ENCODE measurements at places on chromosomes 12 and 14. TPM values are rescaled to one million over a fixed set of nuclear protein-coding genes. Genes with fewer than 3 reads are reported as not detected.

The OAS3 gene
- total RNA-seq, result 7.0 TPM

The PLD4 gene
- not detected for total RNA-seq

The USP44 gene
- 5.7 TPM for total RNA-seq

The FOXN4 gene
- total RNA-seq, result not detected

The MAPK1IP1L gene
- total RNA-seq, result 51.8 TPM

The LRP1-AS gene
- total RNA-seq, result not detected

The IL31 gene
- total RNA-seq, result not detected

The DCAF5 gene
- 67.8 TPM for total RNA-seq

The SLC2A13 gene
- total RNA-seq, result 23.5 TPM

The GLTP gene
- 105 TPM for total RNA-seq

The TCL1B gene
- total RNA-seq, result not detected

The POU6F1 gene
- total RNA-seq, result 24.7 TPM

The LIN7A gene
- 4.6 TPM for total RNA-seq

The GPR162 gene
- 9.4 TPM for total RNA-seq

The PLCZ1 gene
- not detected for total RNA-seq

The PTCSC3 gene
- not detected for total RNA-seq

The CLEC1A gene
- 13.2 TPM for total RNA-seq

The PAH gene
- total RNA-seq, result not detected

The CATSPERB gene
- 4.3 TPM for total RNA-seq

The CLEC4D gene
- total RNA-seq, result not detected

The SCNN1A gene
- 14.3 TPM for total RNA-seq

The TSPAN8 gene
- 5.5 TPM for total RNA-seq

The SERPINA4 gene
- total RNA-seq, result not detected

The ADAM21 gene
- total RNA-seq, result 0.11 TPM

The FIGNL2 gene
- total RNA-seq, result not detected

The SERPINA12 gene
- not detected for total RNA-seq

The DDIT3 gene
- total RNA-seq, result 0.64 TPM

The NUAK1 gene
- 29.7 TPM for total RNA-seq

The REC8 gene
- 9.6 TPM for total RNA-seq

The GPD1 gene
- 12.2 TPM for total RNA-seq

The FOXN3 gene
- total RNA-seq, result 96.3 TPM

The CCDC77 gene
- not detected for total RNA-seq

The GALNT16 gene
- total RNA-seq, result 38.0 TPM

The IPO8 gene
- total RNA-seq, result 79.7 TPM

The TEDC1 gene
- 12.7 TPM for total RNA-seq

The FLRT2 gene
- total RNA-seq, result 24.6 TPM

The BICD1 gene
- 33.8 TPM for total RNA-seq

The TMEM132D gene
- total RNA-seq, result not detected

The TULP3 gene
- 24.8 TPM for total RNA-seq

Measured in ascending aorta (tissue), 2 donors.